ENCODE measurements at places on chromosomes 2 and 18.

DNA sequence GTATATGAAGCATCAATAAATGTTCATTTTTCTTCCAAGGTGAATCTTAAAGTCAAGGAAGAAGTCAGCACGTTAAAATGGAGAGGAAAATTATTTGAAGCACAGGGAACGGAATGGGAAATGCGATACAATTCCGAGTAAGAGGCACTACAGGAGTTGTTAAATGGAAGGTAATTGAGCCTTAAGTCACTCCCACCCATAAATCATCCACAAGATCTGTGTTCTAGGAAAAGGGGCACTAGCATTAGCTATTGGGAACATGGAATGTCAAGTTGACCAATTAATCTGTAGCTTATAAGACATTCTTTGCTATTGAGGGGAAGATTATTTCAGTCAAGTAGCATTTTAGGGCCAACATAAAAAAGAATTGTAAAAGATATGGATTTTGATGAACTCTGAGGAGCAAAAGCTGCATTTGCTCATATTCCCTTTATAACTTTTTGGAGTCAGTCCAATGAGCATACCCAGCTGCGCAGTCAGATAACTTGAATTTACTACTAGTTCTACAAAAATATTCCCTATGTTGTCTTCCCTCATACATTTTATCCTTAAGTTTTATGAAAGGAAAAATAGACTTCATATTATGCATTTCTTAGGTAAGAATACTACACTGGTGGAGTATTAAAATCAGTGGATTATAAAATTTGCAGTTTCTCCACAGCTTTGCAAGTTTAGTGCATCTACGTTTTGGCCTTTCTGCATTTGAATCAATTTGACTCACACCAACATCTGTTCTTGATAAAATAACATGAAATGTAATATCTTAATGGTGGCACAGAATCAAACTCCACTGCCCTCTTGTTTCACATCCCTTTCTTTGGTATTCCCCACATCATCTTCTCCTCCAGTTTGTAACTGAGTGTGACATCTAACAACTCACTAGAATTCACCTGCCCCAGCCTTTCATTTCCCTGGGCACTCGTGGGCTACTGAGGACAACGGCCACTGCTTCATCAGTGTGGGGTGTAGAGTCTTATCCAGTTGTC, 95.6 kb downstream of the SP3 start:
- DNase-seq: no peak

DNA sequence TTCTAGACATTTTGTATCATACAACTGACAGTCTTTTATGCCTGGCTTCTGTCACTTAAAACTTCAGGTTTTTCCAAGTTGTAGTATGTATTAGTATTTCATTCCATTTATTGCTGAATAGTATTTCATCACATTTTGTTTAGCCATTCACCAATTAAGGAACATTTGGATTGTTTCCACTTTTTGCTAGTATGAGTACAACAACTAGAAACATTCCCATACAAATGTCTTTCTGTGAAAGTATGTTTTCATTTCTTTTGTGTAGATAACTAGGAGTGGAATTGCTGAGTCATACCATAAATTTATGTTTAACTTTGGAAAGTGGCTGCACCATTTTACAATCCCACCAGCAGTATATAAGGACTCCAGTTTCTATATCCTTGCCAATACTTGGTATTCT, 135.9 kb downstream of the ATAD2B start:
- no peak for DNase-seq

DNA sequence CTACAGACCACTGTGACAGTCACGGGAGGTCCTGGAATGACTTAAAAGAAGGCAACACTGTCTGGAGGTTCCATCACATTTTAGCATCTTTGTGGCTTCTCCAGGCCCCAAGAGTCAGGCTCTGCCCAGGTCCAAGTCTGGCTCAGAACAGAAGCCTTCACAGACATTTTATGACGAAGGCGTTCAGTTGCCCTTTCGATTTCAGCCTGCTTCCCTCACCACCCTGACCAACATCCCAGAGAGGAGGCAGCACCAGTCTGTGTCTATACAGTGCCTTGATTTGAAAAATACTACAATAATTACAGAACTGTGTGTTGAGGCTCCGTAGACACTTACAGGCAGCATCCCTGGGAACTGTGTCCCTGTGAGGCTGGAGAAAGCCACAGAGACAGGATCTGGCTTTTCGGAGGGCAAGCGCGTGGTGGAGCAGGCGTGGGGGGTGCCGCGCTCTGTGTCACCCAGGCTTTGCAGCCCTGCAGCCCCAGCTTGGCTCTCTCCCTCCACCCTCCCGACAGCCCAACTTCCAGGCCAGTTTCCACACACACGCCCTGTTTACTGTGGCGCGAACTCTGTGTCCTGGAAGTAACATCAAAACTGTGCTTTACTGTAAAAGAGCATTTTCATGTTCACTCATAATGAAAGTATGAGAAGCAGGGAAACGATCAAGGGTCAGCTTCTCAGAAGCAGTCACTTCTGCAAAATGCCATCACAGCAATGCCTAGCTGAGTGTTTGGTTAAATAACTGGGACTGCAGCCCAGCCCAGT, 153.5 kb upstream of the ALKAL2 start:
- DNase-seq: no peak

GRCh38 chr2:125280265-125280664, 1255.2 kb downstream of the CNTNAP5 start:
- no peak for DNase-seq

- DNase-seq: no peak
These were observed 6.7 kb downstream of the PPIG start for GRCh38 chr2:169590804-169591203.

- no peak for DNase-seq
These were observed 35.4 kb upstream of the DNAH7 start for GRCh38 chr2:196104066-196104465.

DNA sequence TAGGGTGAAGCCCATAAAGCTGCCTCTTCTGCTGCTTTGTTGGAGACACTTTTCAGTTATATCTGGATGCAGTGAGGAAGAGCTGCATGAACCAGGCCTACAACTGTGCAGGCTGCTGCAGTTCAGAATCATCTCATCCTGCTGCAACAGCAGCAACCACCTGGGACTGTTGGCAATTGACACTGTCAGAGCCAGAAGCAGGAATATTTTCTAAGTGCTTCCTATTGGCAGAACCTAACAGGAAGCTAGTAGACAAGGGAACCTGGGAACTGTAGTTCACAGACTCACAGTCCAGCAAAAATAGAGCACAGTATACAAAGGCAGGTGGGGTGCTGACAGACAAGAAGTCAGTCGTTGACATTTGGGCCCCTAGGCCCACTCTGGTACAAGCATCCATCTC, 452.9 kb upstream of the SPRED2 start:
- no peak for DNase-seq

- DNase-seq: no peak
These were observed 148.5 kb downstream of the GFPT1 start for GRCh38 chr2:69238449-69239031.

DNA sequence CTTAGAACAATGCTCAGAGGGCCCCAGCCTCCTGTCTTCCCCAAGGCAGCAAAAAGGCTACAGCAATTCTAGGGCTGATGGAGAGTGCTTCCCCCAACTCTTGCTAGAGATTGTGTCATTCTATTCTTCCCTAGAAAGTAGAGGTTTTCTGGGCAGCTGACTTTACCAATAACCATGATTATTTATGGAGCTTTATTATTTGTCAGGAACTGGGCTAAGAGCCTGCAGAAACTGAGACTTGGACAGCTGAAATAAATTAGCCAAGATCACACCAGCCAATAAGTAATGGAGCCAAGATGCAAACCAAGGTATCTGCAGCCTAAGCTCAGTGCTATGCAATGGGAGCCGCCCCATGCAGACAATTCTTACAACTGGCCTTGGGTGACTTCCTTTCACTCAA, 84.8 kb downstream of the CCBE1 start:
- DNase-seq: no peak

- DNase-seq: no peak
These were observed 69.7 kb upstream of the KCNE4 start for GRCh38 chr2:222982010-222982908.

GRCh38 chr2:124756048-124756447, 731.0 kb downstream of the CNTNAP5 start:
- DNase-seq: no peak

GRCh38 chr2:74856004-74856578, 22.2 kb downstream of the HK2 start:
- DNase-seq: no peak

- DNase-seq: no peak
These were observed 96.2 kb upstream of the DLX2 start for GRCh38 chr2:172198908-172199307.

GRCh38 chr2:65096948-65097347, 33.0 kb downstream of the RAB1A start:
- DNase-seq: no peak

Data from stimulated activated CD8-positive, alpha-beta memory T cell treated with anti-CD3 and anti-CD28 coated beads, Interleukin-4, amount 100 ng/mL, for 1 hour (primary cell).